ENCODE measurements at places on chromosomes 6 and 20.

- no peak for DNase-seq
Measured at GRCh38 chr20:1397710-1398109, 4.9 kb upstream of the FKBP1A start.

DNA sequence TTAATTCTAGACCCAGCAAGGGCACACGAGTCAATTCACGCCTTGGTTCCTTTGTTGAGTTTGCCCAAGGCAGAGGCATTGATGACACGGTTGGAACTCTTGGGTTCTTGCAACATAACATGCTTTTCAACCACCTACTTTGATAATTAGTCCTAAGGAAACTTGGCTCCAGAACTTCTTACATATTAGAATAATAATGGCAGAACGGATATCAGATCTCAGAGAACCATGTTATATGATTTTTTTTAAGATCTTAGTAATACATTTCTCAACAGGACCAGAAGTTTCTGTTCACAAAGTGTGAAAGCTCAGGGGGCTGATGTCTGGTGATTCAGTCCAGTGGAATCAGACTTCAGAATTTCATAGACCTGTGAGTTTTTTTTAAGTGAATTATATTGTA, 19.2 kb downstream of the SPTLC3 start:
- DNase-seq, result no peak

GRCh38 chr20:63789836-63790571, 41.1 kb downstream of the ZBTB46 start:
- DNase-seq, result no peak

GRCh38 chr6:16238963-16239797, 793 bp downstream of the GMPR start:
- DNase-seq, result no peak

- no peak for DNase-seq
Measured at GRCh38 chr6:102501615-102502014, 1108.1 kb downstream of the GRIK2 start.

- peak; percentile 61 for DNase-seq
Measured at GRCh38 chr20:3071610-3072529, at the start of gene OXT. TSS of gene OXT (plus strand) at chr20:3071620. CDS start at chr20:3071656, 36 bp downstream.

DNA sequence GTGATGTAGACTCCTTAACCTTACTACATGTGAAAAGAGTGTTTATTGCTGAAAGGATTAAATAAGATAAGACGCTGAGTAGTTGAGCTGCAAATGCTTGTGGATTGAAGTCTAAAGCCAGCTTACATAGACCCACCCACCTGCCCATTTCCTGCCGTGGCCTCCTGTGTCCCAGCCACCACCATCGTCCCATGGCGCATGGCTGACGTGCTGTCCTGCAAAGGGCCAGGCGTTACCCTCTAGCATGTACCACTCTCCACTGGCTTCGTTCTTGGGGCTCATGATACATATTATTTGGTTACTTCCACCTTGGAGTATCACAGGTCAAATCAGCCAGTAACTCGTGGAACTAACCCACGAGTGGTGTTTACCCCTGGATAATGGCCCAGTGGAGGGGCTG, 181.8 kb downstream of the CDH4 start:
- DNase-seq, result no peak

- DNase-seq, result no peak
Measured at GRCh38 chr6:45430590-45431202, 53.0 kb upstream of the SUPT3H start.

- no peak for DNase-seq
Measured at GRCh38 chr20:45779011-45779915, 12.4 kb downstream of the WFDC3 start.

GRCh38 chr6:44868910-44869309, 459.2 kb upstream of the RUNX2 start:
- no peak for DNase-seq

DNA sequence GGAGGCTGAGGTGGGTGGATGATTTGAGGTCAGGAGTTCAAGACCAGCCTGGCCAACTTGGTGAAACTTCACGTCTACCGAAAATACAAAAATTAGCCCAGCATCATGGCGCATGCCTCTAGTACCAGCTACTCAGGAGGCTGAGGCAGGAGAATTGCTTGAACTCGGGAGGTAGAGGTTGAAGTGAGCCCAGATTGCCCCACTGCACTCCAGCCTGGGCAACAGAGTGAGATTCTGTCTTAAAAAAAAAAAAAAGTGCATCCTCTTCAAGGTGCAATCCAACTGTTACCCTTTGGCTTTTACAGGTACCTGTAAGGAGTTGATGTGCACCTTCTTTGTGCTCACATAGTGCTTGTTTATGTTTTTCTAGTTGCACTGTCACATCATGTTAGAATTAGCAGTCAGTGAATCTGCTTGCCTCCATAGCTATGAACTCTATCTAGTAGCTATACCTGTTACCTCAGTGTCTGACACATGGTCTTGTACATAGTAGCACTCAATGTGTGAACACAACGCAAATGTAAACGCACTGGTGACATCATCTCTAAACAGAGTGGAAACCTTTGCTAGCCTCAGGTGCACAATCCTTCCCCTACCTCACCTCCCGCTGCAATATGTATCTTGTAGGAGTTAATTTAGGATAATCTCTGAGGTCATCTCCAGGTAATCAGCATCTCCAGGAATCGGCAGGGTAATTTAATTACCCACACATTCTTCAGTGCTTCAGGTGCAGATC, 9.7 kb downstream of the MSH5 start:
- no peak for DNase-seq

- no peak for DNase-seq
Measured at GRCh38 chr20:50582591-50583234, 72.5 kb downstream of the PTPN1 start.

- no peak for DNase-seq
Measured at GRCh38 chr6:105642708-105643107, 239.8 kb upstream of the PREP start.

DNA sequence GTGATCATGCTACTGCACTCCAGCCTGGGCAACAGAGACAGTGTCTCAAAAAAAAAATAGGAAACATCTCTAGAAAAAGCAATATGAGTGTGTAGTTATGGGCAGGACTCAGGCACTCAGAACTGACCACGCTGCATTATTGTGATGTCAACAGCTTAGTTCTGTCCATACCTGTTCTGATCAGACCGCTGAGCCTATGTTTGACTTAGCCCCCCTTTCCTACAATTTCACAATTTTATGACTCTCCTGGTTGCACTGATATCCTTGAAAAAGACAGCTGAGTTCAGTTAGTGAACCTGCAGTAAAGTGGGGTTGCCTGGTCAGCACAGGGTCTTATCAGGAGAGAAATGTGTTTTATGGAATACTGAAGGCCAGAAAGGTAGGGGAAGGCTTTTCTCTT, 37.8 kb upstream of the PRDM1 start:
- DNase-seq, result no peak

- no peak for DNase-seq
Measured at GRCh38 chr6:127317388-127318128, 25.9 kb downstream of the ECHDC1 start.

DNA sequence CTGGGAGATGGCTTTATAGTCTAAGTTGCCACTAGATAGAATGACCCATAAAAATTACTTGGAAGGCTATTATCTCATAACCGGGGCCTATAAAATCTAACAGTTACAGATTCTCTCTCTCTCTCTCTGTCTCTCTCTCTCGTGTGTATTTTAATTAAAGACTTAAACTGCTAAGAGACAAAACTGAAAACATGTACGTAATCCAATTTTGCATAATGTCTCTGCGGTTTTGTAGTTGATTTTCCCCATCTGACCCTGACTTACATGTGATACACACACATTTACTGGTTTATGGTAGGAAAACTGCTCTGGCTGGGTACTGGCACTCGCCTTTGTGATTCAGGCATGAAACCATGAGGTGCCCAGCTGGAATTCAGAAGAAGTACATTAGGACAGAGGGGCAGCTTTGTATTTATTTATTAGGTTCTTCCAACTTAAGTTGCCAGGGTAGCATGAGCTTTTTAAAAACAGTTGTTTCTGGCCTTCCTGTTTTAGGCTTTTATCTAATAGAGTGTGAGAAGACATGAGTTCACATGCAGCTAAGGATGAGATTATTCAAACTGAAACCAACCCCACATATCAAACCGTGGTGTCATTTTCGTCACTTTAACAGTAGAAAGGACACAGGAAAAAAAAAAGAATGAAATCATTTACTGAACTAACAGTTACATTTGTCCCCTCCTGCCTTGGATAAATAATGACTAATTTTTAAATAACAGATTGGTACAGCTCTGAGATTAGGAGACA, 182.5 kb downstream of the GMPR start:
- DNase-seq, result no peak

DNA sequence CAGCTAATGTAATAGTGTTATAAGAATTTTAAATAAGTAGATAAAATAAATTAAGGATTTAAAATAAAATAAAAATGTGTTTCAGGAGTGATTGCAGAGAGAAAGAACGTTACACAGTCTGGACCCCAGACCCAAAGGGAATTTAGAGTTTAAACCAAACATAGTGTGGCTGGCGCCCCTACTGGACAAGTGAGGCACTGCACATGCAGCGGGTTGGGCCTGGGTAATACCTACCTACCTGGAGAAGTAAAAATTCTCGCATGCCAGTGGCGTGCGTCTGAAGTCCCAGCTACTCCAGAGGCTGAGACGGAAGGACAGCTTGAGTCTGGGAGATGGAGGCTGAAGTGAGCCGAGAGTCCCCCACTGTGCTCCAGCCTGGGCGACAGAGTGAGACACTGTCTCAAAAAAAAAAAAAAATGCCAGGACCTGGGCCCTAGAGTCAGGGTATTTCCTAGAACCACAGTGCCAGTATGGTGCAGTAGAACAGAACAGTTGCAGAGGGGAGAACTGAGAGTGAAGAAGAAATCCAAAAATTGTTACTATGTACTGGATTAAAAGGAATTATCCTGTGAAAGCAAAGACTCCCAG, 71.4 kb upstream of the TCF21 start:
- peak; percentile 25 for DNase-seq

- no peak for DNase-seq
Measured at GRCh38 chr6:66558189-66558588, 851.2 kb upstream of the EYS start.

- DNase-seq, result no peak
Measured at GRCh38 chr20:8133851-8134451, 1.9 kb downstream of the PLCB1 start.

DNA sequence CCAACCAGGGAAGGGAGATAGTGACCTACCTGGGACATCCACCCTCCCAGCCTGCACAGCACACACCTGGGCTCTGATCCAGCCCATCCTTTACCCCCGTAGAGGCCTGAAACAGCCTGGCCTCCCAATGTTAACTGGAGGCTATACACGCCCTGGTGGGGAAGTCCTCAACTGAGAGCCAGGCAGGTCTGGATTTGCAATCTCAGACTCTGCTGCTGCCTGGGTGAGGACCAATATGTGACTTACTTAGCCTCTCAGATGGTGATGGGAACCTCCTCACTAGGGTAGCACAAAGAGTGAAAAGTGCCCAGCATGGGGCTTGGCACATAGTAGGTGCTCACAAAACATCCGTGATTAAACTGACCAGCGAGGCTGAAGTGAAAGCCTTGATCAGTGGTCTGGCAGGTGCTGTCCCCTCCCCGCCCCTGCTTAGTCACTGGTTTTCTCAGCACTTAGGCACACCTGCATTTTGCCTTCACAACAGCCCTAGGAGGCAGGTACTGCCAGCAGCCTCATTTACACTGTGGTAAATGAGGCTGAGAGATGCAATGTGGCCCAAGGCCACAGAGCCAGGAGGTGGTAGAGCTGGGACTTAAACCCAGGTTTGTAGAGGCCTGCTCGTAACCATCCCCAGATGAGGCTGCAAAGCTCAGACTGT, 12.4 kb downstream of the PEDS1 start:
- no peak for DNase-seq

DNA sequence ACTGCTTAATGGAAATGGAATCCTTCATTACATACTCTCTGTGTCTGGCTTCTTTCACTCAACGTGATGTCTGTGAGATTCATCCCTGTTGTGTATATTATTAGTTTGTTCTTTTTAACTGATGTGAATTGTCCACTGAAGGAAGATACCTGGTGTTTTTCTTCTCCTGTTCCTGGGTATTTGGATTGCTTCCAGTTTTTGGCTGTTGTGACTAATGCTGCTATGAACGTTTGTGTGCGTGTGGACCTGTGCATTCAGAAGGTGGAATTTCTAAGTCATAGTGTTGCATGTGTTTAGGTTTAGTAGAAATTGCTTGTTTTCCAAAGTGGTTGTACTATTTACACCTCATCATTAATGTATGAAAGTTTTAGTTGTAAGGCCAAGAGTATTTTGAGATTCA, 3.8 kb downstream of the TULP4 start:
- no peak for DNase-seq

- DNase-seq, result no peak
Measured at GRCh38 chr6:105495515-105495914, 92.6 kb upstream of the PREP start.

DNA sequence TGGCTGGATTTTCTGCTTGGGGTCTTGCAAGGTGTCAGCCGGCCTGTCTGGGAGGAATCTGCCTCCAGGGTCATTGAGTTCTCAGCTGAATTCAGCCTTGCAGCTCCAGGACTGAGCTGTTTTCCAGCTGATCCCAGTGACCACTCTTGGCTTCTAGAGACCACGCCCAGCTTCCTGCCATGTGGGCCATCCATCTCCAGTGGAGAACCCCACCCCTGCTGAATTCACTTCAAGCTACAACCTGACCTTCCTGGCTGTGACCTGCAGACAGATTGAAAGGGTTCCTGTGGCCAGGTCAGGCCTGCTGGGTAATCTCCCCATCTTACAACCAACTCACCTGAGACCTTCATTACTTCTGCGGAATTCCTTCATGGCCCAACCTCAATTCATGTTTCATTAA, 26.5 kb upstream of the SYNDIG1 start:
- DNase-seq, result no peak

DNA sequence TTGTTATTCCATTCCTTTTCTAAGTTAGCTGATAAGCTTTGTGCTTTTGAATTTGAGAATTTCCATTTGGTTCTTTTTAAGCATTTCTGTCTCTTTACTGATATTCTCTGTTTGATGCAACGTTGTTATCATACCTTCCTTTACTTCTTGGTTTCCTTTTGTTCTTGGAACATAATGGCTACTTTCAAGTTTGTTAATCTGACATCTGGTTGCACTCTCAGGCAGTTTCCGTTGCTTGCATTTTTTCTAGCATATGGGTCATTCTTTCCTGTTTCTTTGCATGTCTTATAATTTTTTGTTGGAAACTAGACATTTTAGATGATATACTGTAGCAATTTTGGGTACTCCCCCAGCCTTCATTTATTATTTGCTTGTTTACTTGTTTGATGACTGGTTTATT, 12.5 kb downstream of the CDC5L start:
- no peak for DNase-seq

DNA sequence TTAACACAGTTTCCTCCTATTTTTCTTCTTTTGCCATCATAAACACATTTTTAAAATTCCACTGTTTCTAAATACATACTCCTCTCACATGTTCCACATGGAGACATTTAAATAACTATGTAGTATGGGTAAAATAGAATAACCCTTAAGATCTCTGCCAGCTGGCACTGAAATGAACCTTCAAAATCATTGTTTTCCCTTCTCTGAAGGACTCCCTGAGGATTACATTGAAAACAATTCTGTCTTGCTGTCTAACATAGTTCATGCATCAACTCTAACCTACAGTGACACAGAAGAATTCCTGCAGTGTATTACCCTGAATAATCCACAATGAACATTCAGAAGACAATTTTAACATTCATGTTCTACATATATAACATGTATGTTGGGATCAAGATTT, 1361.8 kb upstream of the CITED2 start:
- no peak for DNase-seq

- no peak for DNase-seq
Measured at GRCh38 chr6:130033949-130034348, 15.6 kb downstream of the L3MBTL3 start.
